ENCODE measurements at places on chromosomes 4 and X.

DNA sequence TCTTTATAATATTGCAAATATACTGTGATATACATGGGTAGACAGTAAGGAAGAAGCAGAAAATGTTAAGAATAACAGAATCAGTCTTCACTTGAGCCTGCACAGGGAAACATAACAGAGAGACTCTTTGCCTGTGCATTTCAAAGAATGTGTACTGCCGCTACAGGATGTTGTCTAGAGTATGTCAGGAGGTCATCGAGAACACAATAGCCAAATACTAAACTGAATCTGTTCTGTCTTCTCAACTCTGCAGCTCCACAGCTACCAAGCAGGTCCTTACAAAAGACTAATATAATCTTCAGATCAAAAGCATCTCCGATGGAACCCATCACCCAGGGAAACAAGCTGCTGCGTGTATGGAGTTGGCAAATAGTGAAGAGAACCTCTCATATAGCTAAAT, 471.5 kb downstream of the PCDH10 start:
- no peak for DNase-seq

DNA sequence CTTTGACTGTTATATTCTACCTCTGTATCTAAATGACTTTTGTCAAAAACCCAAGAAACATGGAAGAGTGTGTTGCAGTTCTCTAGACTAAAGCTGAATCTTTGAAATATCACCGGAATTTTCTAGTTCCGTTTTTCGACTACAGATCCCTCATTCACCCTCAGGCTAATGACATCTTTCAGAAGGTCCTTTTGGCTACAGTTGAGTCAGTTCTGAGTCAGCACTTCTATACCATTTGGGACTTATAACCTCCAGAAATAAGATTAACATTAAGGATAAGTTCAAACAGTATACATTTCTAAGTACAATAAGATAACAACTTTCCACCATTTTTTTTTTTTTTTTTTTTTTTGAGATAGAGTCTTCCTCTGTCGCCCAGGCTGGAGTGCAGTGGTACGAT, 331.0 kb upstream of the CPXCR1 start:
- DNase-seq: no peak

GRCh38 chr4:40630335-40631021, 814 bp upstream of the RBM47 start:
- no peak for DNase-seq

DNA sequence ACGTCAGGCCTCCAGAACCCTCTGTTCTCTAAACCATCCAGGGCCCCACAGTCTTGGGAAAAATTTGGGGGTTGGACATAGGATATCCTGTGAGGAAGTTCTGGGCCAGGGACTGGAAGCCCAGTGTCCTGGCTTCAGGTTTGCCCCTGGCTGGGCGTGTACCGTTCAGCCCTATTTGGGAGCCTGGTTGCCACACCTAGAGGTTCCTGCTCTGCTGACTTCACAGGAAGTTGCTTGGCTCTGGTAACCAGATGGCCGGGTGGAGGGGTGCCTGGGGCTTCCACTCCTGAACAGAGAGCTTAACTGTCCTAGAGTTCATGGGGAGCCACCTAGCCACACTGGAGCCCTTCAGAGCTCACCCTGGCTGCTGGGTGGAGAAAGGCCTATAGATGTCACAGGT, 1.1 kb downstream of the TAFAZZIN start:
- no peak for DNase-seq

DNA sequence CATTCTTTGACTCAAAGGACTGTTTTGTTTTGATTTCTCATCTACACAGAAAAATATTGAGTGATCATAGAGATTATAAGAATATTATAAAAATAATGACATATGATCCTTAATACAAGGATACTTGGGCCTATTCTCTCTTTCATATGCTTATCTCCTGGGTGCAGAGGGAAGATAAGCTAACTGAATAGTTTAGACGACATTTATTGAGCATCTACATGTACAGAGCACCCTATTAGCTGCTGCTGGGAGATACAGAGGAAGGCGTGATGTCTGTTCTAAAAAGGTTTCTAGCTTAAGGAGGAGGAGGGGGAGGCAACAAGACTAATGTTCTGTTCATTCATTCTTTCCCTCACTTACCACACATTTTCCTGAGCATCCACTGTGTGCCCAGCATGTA, 106.8 kb downstream of the HDAC8 start:
- DNase-seq: no peak

- DNase-seq: no peak
Measured at GRCh38 chrX:16319929-16320328, 152.6 kb downstream of the MAGEB17 start.

GRCh38 chrX:22541926-22542325, 269.2 kb downstream of the CBLL2 start:
- DNase-seq: no peak

- no peak for DNase-seq
Measured at GRCh38 chrX:39289827-39290226, 488.6 kb downstream of the MID1IP1 start.

- DNase-seq: peak; percentile 17
Measured at GRCh38 chr4:101824500-101824899, 34.0 kb downstream of the BANK1 start.

DNA sequence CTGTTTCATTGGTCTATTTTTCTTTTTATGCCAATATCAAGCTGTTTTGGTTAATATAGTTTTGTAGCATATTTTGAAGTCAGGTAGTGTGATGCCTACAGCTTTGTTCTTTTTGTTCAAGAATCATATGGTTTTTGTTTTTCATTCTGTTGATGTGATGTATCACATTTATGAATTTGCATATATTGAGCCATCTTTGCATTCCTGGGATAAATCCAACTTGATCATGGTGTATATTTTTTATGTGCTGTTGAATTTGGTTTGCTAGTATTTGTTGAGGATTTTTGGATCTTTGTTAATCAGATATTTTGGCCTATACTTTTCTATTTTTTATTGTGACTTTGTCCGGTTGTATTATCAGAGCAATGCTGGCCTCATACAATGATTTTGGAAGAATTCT, 74.8 kb downstream of the GPAT3 start:
- no peak for DNase-seq

GRCh38 chr4:127905029-127905428, 24.3 kb downstream of the PLK4 start:
- DNase-seq: no peak

- DNase-seq: peak; percentile 35
Measured at GRCh38 chr4:156634612-156635011, 337.0 kb downstream of the PDGFC start.

- peak; percentile 8 for DNase-seq
Measured at GRCh38 chrX:43655151-43656004, 721 bp upstream of the MAOA start.

DNA sequence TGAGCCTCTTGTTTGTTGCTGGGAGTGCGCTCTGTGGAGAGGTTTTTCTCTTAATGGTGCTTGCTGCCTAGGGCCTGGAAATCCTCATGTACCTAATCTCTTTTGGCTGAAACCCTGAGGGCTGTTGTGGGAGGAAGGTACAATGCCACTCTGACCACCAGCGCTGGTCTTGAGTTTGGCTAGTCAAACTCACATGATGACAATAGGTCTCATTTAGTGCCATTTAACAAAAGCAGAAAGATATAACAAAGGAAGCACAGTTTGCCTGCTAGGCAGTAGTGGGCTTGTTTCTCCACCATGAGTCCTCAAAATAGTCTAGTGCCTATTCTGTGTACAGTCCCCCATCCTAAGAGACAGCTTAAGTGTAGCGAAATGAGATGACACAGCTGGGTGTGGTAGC, 111.3 kb downstream of the TSPAN7 start:
- DNase-seq: no peak

- DNase-seq: peak; percentile 26
Measured at GRCh38 chrX:15564981-15565579, 35.7 kb downstream of the ACE2 start.

DNA sequence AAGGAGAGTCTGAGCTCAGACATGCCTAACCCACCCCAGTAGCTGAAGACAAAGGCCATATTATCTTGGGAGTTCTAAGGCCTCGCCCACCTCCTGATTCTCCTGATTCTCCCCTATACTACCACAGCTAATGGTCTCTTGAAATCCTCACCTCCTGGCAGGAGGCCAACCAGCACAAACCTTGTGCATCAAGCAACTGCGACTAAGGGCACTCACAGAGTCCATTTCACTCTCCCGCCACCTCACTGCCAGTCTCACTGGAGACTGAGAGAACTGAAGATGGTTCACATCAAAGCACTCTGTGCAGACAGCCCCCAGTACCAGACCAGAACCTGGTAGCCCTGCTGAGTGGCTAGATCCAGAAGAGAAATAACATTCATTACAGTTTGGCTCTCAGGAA, 102.1 kb upstream of the KLF8 start:
- DNase-seq: no peak

- no peak for DNase-seq
Measured at GRCh38 chr4:56330691-56331090, 56.6 kb downstream of the AASDH start.

- peak; percentile 4 for DNase-seq
Measured at GRCh38 chr4:183011213-183011907, 87.7 kb upstream of the WWC2 start.

DNA sequence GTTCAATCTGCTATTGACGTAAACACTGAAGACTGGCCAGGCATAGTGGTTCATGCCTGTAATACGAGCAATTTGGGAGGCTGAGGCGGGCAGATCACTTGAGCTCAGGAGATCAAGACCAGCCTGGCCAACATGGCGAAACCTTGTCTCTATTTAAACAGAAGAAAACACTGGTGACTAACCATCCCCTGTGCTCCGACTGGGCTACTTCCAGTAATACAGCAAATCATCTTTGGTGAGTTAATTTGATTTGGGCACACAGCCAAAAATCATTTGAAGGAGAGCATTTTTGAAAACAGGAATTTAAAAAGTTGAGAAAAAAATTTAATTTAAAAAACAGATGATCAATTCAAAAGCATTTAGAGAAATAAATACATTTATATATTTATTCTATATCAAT, 52.0 kb downstream of the SEC24D start:
- DNase-seq: no peak

GRCh38 chr4:127400731-127401346, 231.9 kb upstream of the INTU start:
- peak; percentile 80 for DNase-seq

DNA sequence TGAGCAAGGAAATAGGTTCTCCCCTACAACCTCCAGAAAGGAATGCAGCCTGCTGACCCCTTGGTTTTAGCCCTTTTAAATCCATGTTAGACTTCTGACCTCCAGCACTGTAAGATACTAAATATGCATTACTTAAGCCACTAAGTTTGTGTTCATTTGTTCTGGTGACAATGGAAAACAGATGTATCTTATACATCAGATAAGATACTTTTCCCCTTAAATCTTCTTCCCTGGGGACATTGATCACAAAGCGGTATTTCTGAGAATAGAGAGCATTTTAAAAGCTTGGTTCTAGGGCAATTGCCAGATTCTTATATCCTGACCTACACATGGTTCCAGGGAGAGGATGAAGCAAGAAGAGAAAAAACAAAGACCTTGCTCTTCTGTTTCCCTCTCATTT, 6.5 kb upstream of the TMEM184C start:
- DNase-seq: no peak

- no peak for DNase-seq
Measured at GRCh38 chr4:176011529-176011928, 54.1 kb upstream of the WDR17 start.

DNA sequence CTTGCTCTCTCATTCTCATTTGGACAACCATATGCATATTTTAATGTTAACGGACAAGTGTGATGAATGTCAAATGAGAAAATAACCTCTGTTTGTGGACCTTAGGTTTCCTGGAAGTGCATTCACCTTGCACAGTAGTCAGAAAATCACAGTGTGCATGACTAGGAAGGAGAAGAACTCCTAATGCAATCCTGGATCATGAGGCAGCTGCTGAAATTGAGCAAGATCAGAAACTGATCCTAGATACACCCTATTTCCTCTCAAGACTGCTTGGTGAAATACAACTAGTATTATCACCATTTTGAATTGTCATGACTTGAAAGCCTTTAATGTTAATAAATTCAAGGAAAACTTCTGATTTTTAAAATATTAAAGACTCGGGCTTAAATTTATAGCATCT, 1148.9 kb downstream of the STIM2 start:
- DNase-seq: no peak

Data from fibroblast of skin of abdomen (primary cell).